ENCODE measurements at places on chromosomes 4 and X.
A peak's percentile ranks its signal among the peaks of the same experiment; 100 is the strongest.

DNA sequence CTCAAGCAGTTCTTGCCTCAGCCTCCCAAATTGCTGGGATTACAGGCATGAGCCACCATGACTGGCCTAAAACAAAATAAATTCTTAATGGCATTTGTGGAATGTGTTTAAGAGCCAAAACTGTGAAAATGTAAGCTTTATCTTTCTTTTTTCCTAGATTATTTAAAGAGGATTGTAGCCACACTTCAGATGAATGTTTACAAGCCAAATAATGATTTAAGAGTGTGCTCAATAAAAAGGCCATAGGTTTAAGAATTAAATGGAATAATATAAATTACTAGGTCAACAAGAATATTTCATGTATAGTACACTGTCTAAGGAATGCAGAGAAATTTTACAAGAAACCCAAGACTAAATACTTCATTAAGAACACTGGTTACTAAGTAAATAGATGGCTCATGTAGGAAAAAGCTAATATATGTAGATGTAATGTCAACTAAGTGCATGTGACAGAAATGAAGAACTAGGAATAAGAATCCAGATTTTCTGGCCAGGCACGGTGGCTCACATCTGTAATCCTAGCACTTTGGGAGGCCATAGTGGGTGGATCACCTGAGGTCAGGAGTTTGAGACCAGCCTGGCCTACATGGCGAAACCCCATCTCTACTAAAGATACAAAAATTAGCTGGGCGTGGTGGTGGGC lies 21.3 kb upstream of the UGDH start:
- peak; percentile 63 for DNase-seq

GRCh38 chrX:115472131-115472530 lies 88.8 kb upstream of the PLS3 start:
- DNase-seq = no peak

GRCh38 chr4:34289962-34290361 lies 1954.4 kb downstream of the ARAP2 start:
- DNase-seq = no peak

- no peak for DNase-seq
Measured at GRCh38 chrX:43706786-43707370, 50.8 kb downstream of the MAOA start.

- no peak for DNase-seq
Measured at GRCh38 chrX:22959204-22959920, 40.4 kb upstream of the DDX53 start.

- DNase-seq = no peak
Measured at GRCh38 chr4:118114720-118115119, 80.4 kb downstream of the NDST3 start.

GRCh38 chrX:57406149-57406548 lies 119.6 kb downstream of the FAAH2 start:
- no peak for DNase-seq

DNA sequence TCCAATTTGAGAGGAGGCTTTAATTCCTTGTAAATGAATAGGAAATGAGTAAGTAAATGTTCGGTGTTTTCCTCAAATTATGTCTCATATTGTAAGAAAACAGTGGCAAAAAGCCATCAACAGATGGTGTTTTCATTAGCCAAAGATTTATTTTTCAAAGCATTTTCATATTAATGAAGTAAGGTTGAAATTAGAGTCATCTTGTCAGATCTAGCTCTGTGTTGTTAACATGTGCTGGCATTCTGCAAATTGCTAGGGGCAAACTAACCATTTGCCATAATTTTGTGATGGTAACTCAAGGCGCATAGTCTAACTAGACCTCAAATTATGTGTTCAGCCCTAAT lies 24.7 kb downstream of the MID2 start:
- DNase-seq = no peak

GRCh38 chrX:31228909-31229308 lies 157.1 kb upstream of the FTHL17 start:
- DNase-seq = no peak

DNA sequence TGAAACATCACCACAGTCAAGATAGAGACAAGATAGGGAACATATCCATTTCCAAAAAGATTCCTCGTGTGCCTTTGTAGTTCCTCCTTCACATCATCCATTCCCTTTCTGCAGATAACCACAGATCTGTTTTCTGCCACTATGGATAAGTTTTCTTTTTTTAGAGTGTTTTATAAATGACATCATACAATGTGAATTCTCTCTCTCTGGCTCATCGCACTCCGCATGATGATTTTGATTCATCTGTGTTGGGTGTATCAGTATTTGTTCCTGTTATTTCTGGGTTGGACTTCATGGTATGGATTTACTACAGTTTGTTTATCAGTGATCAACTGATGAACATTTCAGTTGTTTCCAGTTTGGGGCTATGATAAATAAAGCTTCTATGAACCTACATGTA lies 23.2 kb upstream of the ANXA3 start:
- DNase-seq = no peak

DNA sequence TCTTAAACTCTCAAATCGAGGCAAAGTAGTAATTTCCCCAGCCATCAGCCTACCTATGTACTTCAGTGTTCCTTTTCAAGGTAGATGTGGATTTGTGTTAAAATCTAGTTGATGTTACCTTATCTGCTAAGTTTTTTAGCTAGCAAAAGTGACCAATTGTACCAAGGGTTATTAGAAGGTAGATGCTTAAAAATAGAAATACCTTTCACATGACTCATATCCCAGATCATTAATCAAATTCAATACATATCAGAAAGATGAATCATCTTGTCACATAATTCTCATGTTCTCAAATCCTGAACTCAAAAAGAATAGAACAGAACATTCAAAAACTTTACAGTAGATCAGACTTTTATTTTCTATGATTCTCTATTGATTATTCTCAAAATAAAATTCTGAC lies 3.5 kb downstream of the ENAM start:
- DNase-seq = no peak

DNA sequence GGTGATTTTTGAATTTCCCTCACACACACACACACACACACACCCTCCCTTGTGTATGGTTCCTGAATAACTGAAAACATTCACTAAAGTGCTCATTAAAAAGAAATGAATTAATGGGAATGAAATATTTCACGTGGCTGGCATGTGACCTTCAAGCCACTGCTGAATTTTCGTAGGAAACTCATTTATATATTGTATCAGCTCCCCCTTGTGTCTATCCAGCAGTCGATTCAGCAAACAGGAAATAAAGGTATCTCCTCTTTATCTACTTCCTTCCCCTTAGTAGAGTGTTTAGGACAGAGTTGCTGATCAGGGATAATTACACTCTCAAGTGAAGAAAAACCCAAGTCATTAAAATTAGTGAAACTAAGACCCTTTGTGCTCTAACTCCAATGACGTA lies 912.6 kb upstream of the LCORL start:
- DNase-seq = no peak

DNA sequence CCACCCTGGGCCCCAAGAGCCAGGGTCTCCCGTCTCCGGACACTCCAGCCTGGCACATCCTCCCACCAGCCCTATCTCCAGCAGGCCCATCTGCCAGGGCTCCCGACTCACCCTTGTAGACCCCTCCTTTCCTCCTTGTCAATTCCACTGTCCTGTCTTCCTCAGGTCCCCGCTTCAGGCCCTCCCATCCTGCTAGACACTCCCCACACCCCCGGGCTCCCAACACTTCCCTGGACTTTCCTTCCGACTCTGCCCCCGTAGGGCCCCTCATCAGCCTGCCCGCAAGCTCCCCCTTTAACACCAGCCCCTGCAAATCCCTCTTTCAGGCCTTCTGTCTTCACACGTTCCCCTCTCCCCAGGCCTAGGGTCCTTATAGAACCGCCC lies 1.1 kb downstream of the PRAF2 start:
- no peak for DNase-seq

- DNase-seq = no peak
Measured at GRCh38 chrX:3154386-3154975, 113.2 kb downstream of the ARSF start.

- DNase-seq = no peak
Measured at GRCh38 chr4:56953680-56954520, 23.5 kb downstream of the NOA1 start.

GRCh38 chr4:39025552-39026085 lies 6.6 kb downstream of the TMEM156 start:
- DNase-seq = no peak

- DNase-seq = no peak
Measured at GRCh38 chrX:136255541-136255940, 4.3 kb upstream of the MAP7D3 start.

GRCh38 chr4:73593631-73594241 lies 26.5 kb downstream of the RASSF6 start:
- no peak for DNase-seq

- DNase-seq = no peak
Measured at GRCh38 chr4:70603856-70604255, 11.8 kb downstream of the AMBN start.

DNA sequence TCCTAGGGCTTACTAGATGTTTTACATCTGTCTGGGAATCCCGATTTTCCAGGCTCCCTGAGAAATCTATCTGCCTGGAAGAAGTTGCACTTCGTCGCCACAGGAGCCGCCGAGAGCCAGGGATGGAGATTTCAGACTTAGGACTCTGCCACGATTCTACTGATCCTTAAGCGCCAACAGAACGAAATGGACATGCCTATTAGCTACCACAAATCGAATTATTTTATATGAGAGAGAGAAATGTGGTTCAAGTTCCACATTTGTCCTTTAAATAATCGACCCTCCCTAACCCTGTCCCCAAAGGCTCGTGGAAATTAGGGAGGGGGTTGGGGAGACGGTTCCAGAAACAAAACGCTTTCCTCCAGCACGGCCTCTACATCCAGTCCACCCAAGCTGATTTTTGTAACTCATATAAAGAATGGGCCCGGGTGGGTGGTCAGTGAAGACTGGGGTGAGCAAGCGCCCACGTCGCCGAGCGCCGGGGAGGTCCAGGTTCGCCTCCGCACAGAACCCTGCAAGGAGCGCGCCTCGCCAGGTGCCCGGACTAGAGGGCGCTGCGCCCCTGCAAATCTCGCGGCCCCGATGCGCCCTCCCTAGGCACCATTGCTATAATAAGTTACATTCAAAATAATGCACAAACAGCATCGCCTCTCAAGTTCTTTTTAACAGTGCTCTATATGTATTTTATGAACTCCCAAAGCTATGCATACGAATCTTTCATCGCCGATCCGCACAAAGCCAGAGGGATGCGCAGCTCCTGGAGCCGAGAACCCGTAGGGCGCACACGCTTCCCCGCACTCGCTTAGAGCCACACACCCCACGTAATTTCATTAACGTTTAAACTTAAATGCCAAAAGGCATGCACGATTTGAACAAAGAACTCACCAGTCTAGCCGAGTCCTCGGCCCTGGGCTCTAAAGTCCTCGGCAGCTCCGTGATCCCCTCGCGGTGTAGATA lies 2.1 kb upstream of the FAT1 start:
- no peak for DNase-seq

- no peak for DNase-seq
Measured at GRCh38 chr4:36677112-36677511, 395.7 kb downstream of the DTHD1 start.

- no peak for DNase-seq
Measured at GRCh38 chr4:98997166-98997565, 1.6 kb downstream of the METAP1 start.

GRCh38 chr4:179836179-179837075 lies 2394.2 kb upstream of the AGA start:
- no peak for DNase-seq

DNA sequence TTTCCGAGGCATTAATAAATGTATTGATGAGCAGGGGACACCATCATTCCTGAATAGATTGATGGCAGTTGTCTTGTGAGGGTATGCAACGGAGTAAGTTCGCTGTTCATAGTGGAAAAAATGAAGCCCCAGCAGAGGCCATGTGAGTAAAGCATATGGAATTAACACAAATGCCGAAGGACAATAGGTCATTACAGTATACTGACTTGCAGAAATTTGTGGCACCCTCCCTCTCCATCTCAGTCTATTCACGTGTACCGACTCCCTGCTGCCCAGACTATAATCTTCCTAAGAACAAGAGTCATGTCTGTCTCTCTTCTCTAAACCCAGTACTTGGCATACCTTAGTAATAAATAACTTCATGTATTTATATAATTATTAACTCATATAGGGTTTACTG lies 47.1 kb upstream of the PCDH10 start:
- no peak for DNase-seq

GRCh38 chr4:98113012-98113411 lies 30.3 kb downstream of the STPG2 start:
- DNase-seq = no peak

DNA sequence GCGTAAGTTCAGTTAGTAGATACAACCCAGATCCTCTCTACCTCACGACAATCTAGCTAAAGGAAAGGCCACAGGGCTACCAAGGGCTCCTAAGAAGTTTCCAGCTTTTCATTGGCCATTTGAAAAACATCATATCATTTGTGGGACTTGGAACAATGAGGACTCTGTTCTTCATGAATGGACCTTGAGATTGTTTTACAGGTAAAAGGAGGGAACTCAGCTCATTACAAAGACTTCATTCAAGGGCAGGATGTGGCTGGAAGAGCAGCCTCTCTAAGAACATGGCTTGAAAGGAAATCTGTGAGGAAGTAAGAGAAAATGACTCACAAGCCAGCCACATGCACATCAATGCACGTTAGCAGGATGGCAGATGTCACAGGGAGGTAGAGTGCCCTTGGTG lies 105.9 kb upstream of the SLC7A11 start:
- DNase-seq = no peak

- DNase-seq = no peak
Measured at GRCh38 chr4:6019316-6020263, 1.4 kb upstream of the C4orf50 start.

DNA sequence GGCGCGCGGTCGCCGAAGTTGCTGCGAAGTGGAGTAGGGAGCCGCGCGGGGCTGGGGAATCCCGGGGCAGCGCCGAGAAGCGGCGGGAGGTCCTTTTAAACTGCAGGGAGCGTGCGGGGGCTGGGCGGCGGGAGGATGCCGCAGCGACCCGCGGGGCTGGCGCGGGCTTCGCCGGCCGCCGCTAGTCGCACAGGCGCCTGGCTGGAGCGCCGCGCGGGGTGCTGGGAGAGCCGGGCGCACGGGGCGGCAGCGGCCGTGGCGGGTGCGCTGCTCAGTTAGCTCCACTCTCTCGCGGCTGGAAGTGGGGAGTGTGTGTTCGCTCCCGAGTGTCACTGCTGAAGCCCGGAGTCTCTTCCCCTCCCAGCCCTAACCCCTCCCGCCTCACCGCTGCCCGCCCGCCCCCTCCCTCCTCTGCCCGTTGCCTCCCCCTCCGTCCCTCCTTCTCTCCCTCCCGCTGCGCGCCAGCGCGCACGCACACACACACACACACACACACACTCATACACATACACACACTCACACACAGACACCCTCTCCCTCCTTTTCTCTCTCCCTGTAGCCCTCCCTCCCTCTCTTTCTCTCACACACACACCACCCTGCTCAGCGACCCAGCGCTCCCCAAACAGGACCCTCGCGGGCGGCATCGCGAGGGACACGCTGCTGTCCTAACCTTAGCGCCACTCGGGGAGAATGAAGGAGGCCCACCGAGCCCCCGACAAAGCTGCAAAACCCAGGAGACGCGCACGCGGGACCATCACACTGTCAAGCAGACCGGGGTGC lies at the start of gene NDNF:
Gene NDNF, minus strand, starts transcription at position 312 of the 780 bp plus-strand sequence. CDS start 26,698 bp downstream, outside the sequence.
- DNase-seq = no peak

- DNase-seq = peak; percentile 78
Measured at GRCh38 chrX:47233333-47234113, 714 bp downstream of the USP11 start.

Measured in BJ (cell line).